SIG-M5 (cell line): ENCODE measurements at places on chromosomes 7 and 10.

GRCh38 chr7:150686030-150686631, 625 bp downstream of the GIMAP2 start:
- DNase-seq, result no peak

DNA sequence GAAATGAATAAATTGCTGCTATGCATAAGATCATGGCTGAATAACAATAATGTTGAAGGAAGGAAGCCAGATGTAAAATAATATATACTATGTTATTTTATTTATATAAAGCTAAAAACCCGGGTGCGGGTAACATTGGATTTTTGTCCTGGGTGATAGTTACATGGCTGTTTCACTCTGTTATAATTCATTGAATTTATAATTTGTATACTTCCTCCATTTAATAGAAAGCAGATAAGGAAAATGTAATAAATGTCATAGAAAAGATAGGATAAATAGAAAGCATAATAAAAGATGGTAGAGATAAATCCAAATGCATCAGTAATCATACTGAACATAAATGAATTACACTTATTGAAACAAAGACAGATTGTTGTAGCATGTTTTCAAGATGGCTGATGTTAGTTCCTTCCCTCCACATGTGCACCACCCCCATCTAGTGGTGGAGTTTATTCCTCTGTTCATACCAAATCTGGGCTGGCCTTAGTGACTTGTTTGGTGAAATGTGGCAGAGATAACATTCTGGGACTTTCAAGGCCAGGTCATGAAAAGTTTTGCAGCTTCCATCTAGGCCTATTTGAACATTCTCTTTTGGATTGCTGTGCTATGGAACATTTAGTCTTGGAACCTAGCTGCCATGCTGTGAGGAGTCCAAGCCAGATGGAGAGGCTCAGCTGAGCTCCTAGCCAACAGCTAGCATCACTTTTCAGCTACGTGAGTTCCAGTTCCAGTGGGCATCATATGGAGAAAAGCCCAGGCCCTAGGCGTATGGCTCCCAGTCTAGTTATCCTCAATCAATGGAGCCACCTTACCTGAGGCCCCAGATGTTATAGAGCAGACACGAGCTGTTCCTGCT, 46.9 kb downstream of the AHCYL2 start:
- no peak for DNase-seq

- no peak for DNase-seq
Measured at GRCh38 chr10:132578287-132578951, 40.8 kb downstream of the INPP5A start.

- no peak for DNase-seq
Measured at GRCh38 chr7:40298421-40298820, 163.6 kb downstream of the SUGCT start.

- no peak for DNase-seq
Measured at GRCh38 chr10:73113551-73113950, 3.3 kb downstream of the NUDT13 start.

- DNase-seq, result no peak
Measured at GRCh38 chr7:154912871-154913637, 89.9 kb downstream of the PAXIP1 start.

- DNase-seq, result no peak
Measured at GRCh38 chr7:26160896-26161295, 8.9 kb downstream of the NFE2L3 start.

- no peak for DNase-seq
Measured at GRCh38 chr7:55778631-55779030, 83.9 kb downstream of the SEPTIN14 start.

DNA sequence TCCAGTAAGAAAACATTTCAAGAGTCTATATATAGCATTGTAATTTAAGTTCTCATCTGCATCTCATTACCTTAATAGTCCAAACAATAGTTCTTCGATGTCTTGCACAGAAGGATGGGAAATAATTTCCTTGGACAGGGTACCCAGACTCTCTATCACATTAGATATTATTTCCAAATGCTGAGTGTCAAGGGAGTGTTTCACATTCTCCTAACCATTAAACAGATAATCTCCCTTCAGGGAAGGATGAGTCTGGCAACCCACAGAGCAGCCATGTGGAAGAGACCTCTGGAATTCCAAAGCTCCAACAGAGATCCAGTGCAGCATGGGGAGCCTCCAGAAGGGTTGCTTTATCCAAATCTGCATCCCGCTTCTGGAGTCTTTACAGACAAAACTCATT, 89.6 kb downstream of the FZD1 start:
- DNase-seq, result no peak
